Activated CD4-positive, alpha-beta memory T cell treated with anti-CD3 and anti-CD28 coated beads for 36 hours (primary cell): ENCODE measurements at places on chromosomes 1 and 21.
A peak's percentile ranks its signal among the peaks of the same experiment; 100 is the strongest.

DNA sequence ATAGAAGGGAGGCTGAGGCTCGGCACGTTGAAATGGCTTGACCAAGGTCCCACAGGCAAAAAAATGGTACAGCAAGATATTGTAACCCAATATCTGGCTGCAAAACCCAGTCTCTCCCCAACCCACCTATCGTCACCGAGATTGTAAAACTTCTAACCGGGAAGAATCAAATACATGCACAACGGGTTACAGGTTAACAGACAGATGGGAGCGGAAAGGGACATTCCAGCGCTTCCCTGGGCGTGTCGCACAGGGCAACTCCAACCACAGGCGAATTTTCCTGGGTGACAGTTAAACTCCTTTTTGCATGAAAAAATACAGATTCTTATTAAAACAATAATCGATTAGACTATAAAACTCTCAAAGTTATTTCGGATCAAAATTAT lies 31.8 kb upstream of the JUN start:
- peak; percentile 18 for DNase-seq

GRCh38 chr1:97806326-97806725 lies 114.5 kb downstream of the DPYD start:
- no peak for DNase-seq

DNA sequence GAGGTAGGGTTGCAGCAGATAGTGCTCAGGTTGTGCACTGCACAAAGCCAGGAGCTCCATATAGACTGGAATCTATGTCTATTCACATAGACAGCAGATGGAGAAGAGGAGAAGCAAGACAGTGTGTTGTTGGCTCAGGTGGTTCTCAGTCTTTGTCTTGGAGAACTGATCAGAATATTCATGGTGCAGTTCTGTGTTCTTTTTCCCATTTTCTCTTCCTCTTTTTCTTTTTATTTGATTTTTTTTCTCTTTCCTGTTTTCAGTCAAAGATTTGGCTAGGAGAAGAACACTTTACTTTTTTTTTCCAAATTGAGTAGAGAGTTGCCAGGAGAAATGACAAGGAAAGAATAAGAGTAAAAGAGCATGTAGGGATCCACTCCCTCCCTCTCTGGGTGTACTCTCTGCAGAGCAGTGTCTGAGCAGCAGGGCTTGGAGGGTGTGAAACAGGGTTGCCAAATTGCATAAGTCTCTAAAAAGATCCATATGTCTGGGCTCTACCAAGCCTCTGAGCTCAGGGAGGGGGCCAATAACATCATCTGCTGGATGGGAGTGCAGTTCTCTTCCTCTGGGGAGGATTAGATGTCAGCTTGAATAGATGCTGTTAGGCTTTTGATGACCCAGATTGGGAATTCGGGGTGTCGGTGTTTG lies 8.7 kb upstream of the CD34 start:
- no peak for DNase-seq

- no peak for DNase-seq
These were observed 59.0 kb upstream of the EDEM3 start for GRCh38 chr1:184813528-184814089.

DNA sequence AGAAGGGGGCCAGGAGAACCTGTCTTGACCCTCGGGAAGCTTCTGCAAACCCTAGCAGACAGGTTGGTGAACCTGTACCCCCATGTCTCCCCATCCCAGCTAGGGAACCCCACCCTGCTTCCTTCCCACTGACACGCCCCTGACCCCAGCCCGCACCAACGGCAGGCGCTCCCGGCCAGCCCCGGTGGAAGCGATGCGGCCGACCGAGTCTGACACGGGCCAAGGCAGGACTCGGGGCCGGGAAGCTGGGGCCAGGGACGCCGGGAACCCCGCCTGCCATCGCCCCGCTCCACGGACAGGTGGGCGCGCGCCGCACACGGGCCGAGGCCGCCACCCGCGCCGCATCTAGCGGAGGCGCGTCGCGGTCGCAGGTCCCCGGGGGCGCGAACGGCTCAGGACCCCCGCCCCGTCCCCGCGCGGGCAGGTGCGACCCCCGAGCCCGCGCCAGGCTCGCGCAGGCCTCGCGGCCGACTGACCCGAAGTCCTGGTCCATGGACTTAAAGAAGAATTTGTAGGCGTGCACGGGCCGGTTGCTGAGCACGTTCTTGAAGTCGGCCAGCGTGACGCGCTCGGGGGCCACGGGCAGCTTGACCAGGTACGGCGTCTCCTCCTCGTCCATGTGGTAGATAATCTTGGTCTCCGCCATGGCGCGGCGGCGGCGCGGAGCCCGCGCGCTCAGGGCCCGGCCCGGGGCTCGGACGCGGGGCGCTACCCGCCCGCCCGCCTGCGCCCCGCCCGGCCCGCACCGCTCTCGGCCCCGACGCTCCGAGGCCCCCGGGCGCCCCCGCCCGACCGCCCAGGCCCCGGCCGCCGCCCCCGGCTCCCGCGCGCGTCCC lies 580 bp downstream of the DVL1 start:
- DNase-seq = peak; percentile 27

DNA sequence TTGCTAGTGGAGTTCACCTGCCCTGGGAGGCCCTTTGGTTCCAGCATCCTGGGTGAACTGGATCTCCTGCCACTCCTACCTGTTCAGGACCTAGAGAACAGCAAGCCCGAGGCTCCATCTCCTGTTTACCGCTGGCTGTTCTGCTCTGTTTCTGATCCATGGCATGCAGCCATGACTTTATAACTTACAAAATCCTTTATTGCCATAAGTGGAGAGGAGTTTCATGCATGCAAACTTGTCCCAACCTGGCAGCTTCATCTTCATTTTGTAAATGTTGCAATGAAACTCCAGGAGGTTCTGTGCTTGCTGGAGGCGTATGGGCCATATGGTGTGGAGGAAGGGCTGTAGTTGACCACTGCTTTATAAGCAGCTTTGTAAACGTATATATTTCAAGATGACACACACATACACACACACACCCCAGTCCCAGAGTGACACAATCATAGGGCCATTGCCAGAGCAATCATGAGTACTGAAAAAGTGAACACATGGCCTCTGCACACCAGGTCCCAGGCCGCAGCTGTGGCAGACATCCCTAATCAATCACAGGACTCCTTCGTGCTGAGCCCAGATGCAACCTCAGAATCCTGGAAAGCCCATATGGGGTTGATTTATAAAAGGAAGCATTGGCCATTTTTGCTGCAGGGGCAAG lies 69.0 kb downstream of the UBIAD1 start:
- DNase-seq = no peak

- no peak for DNase-seq
These were observed 1.2 kb upstream of the INAVA start for GRCh38 chr1:200893411-200893901.

DNA sequence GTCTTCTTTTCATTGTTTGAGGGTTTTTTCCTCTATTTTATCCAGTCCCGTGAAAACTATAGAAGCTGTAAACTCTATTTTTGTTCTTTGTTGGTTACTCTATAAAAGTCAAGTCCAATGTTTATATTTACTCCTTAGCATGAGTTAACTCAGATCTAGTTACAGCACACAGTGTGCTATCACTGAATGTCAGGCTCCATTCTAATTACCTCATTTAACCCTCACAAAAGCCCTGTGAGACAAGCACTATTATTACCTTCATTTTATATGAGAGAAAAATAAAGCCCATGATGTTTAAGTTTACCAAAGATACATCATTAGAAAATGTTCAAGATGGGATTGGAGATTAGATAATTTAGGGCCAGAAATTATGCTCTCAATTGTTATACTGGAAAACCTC lies 251.4 kb upstream of the SNX7 start:
- no peak for DNase-seq

- no peak for DNase-seq
These were observed 22.9 kb upstream of the LAMC1 start for GRCh38 chr1:183000167-183000962.
